Effector CD8-positive, alpha-beta T cell (primary cell): ENCODE measurements at places on chromosomes 7 and 10.

GRCh38 chr7:107501593-107501992, 31.7 kb downstream of the GPR22 start:
- DNase-seq, result no peak

DNA sequence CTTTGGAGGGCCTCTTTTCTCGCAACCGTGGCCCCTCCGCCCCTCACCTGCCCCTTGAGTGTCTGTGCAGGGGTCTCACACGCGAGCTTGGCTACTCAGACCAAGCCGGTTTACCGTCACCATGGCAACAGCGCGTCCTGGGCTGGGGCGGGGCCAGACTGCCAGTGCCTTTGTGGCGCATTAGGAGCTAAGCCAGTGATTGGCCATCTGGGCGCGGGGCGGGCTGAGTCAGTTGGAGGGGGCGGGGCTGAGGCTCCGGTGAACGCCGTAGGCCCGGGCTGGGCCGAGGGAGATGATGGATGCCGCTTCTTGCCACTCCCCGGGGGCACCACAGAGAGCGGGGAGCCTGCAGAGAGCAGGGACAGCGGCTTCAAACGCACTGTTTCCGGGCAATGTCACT, 48.7 kb upstream of the FXYD4 start:
- DNase-seq, result peak; percentile 66

DNA sequence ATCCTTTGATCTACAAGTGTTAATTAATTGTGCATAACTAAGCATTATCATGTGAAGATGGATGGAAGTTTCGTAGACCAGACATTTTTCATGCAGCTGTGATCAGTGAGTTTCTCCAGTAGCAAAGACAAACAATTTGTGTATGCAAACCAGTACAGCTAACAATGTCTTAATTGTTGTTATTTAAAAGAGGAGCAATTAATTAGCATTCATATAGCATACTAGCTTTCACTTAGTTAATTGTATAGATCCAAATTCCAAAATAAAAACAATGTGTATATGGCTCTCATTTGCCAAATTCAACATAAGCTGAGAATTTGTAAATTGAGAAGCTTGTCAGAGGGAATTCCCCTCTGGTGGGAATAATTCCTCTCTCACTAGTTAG, 22.6 kb upstream of the PRKCQ start:
- DNase-seq, result no peak

GRCh38 chr10:44893604-44894468, 17.3 kb upstream of the TMEM72 start:
- DNase-seq, result no peak

GRCh38 chr7:47501406-47501805, 80.5 kb downstream of the TNS3 start:
- no peak for DNase-seq

DNA sequence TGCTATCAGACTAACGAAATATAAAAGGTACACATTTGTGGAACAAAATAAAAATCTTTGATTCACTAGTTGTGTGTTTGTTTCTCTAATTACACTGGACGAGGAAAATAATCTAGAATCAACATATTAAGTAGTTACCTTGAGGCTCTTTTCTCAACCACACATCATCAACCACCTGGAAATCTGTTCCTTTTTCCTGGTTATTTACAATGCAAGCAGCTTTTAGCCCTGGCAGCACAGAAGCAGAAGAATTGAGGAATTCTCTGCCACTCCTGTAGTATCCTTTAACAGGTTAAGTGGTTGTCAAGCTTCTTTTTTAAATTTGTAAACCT, 23.7 kb downstream of the NUP42 start:
- no peak for DNase-seq

- DNase-seq, result no peak
Observed at GRCh38 chr10:119090968-119091367, 10.4 kb upstream of the EIF3A start.

DNA sequence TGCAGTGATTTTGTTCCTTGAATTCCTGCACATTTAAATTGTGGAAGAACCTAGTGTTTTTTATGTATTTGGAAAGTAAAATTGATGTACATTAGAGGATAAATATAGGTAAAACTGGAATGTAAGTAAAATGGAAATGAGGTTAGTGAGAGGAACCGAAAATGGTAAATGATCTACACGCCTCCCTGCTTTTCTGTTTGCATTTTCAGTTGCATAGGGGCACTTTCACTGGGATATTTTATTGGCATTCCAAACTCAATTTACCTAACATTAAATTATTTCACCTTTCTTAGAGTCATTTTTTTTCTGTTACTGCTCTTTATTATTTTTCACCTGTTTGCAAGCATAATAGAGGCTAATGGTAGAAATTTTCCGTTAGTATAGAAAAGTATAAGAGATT, 8.0 kb downstream of the CDK13 start:
- no peak for DNase-seq

- no peak for DNase-seq
Observed at GRCh38 chr10:34396663-34397062, 418.4 kb downstream of the PARD3 start.

DNA sequence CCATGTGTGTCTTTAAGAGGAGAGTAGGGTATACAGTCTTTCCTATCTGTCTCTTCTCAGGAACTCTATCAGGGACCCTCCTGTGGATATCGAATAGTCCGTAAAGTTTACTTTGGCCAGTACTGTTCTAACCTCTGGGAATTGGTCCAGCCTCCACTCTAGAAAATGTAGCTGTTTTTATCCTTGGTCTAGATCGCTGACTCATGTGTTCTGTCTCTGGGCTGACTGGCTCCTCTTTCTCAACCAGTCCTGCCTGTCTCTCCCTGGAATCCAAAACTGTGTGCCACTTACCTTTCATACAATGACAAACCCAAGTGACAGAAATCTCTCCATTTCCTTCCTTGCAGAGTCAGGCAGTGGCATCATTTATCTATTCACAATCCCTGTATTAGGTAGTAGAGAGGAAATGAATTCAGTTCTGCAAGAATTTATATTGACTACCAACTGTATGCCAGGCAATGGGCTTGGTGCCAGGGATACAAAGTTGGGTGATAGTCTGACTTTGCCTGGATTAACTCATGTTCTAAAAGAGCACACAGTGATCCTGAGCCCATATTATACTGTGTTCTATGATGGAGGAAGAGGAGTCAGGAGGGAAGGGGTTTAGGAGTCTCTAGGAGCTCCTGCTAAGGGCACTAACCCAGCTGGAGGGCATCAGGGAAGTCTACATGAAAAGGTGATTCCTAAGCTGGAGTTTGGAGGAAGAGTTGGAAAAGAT, 232.7 kb downstream of the LRMDA start:
- no peak for DNase-seq

- no peak for DNase-seq
Observed at GRCh38 chr7:496528-497295, 22.9 kb downstream of the PDGFA start.

- no peak for DNase-seq
Observed at GRCh38 chr7:92667816-92668535, 77.8 kb upstream of the FAM133B start.

GRCh38 chr7:138352570-138353461, 107.2 kb upstream of the TRIM24 start:
- DNase-seq, result no peak

GRCh38 chr10:18364987-18365775, 225.0 kb downstream of the CACNB2 start:
- DNase-seq, result no peak

- no peak for DNase-seq
Observed at GRCh38 chr7:77188731-77189437, 10.7 kb downstream of the FGL2 start.

DNA sequence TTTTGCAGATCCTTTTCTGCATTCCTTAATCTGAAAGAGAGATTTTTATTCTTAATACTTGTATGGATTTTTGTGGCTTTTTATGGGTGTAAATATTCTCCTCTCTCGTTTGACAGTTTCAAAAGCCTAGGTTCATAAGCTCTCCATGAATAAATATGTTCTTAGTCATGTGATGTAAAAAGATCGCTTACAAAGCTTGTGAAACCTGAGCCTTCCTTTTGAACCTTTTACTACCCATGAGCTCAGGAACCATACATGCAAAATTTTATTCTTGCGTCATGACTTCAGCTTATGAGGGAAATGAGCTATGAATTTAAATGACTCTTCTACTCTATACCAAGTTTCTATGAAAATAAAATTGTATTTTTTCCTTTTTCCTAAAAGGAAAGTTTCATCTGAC, 98.7 kb downstream of the POLL start:
- DNase-seq, result no peak

DNA sequence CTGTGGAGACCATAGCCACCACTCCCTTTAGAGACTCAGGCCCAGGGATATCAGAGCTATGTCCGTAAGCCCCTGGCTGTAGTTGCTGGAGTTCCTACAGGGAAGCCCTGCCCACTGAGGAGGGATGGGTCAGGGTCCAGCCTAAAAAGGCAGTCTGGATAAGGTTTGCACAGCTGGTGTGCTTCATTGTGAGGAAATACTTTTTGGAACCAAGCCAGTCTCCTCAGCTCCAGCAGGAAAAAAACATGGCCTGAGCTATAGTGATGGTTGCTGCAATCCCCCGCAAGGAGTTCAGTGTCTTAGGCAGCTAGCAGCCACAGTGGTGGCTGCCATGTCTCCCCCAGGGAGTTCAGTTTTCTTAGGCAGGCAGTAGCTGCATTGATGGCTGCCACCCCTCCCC, 52.6 kb upstream of the CYP2C8 start:
- no peak for DNase-seq

DNA sequence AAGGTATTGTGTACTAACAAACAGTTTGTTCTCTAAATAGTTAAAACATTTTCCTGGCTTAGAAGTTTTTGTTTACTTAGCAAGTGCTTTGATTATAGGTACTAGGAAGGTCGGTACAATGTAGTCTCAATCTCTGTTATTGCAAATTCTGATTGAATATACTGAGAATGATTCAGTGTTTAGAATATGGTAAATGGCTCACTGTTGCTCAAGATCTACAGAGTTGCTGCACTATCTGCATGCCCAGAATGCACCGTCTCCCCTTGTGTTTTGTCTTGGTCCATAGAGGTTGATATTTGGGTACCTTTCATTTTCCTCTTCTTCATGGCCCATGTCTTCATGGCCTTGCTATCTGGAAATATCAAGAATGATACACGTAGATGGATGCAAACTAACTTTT, 99.6 kb downstream of the KLF6 start:
- no peak for DNase-seq

DNA sequence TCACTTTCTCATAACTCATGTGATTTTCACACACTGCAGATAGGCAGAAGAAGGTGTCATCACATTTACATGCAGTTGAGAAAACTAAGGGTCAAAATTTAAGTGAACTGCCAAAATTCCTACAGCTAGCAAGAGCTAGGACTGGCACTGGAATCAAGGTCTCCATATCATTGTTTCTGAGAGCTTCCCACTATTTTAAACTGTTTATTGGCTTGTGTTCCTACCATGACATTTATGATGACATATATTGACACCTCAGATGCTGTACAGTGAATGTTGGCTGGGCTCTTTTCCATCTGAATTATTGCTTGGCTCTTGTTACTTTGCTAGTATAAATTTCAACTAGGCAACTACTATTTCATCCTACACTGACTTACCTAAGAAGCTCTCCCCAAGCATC, 2.0 kb downstream of the THSD7A start:
- no peak for DNase-seq

- no peak for DNase-seq
Observed at GRCh38 chr7:132004529-132004928, 448.1 kb upstream of the PODXL start.

- peak; percentile 81 for DNase-seq
Observed at GRCh38 chr10:128011059-128011979, 104.4 kb downstream of the PTPRE start.

GRCh38 chr10:62511656-62512055, 137.5 kb downstream of the ZNF365 start:
- no peak for DNase-seq

DNA sequence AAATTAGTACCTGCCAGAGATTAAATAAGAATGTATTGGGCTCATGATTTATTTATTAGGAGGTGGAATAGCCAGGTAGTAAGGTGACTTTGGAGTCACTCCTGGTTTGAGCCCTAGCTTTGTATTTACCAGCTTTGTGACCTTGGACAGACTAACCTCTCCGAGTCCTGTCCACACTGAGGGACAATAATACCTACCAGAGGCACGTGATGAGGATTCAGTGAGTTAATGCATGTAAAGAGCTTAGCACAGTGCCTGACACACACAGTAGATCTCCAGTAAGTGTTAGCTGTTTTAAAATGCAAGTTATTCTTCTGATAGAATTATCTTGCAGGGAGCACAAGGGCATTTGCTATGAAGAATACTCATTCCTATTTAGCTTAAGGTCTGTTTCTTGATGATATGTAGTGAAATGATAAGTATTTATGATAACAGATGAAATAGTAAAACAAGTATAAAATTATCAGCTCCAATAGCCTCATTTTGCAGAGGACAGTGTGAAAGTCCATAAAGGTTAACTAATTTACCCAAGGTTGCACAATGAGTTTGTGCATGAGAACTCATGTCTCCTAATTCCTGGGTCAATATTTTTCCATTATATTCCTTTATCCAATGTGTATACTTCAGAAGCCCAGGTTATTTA, 36.4 kb downstream of the RABGEF1 start:
- DNase-seq, result no peak

DNA sequence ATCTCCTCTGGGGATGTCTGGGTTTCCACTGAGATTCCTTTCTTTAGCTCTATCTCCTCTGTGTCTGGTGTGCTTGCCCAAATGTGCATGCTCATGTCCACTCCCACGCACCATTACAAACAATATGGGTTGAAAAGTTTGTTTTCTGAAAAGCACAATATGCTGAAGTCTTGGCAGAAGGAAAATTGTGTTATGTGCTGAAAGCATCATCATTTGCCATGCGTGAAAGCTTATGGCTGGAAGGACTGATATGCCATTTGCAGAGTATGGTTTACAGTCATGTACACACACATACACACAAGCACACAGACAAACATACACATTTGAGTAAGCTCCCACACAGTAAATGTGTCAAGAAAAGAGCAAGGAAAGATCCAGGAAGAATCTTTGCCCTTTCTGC, 231.6 kb downstream of the SORCS3 start:
- DNase-seq, result no peak

DNA sequence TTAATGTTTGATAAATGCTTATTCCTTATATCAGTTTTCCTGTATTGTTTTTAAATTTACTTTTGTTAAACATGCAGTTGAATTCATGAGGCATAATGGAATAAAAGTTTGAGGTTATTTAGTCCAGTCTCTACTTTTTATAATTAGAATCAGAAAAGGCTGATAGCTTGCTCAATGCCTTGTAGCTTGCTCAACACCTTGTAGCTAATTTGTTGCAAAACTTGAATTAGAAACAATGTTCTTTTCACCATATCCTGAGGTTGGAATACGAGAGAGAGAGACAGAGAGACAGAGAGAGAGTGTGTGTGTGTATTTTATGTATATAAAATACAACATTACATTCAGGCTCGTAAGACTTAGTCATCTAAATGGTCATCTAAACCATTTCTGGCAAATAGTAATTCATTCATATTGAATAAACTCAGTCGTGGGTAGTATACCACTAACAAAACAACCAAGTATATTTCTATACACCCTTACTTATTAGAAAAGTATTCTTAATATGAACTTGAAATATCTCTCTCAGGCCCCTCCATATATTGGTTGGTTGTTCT, 243.5 kb downstream of the ADK start:
- no peak for DNase-seq

DNA sequence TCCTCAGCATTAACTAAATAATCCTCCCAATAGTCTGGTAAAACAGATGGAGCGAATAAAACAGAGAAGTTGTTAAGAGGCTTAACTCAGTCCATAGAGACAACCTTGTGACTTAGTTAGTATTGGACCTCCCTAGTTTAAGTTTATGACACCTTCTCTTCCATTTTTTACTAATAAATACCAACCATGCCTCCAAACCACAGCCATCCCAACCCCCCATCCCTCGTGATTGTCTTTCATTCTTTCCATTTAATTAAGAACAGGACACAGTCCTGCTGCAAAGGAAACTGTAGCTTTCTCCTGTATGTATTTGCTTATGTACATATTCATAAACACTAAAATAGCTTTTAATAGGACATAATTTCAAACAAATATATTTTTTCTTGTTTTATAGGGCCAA, 238.2 kb downstream of the SEMA3D start:
- no peak for DNase-seq
